ENCODE measurements at places on chromosomes 1 and 21.

- H3K27me3 ChIP-seq: no peaks in the 10 kb centered on the region
- no peak overlapping the region for H3K27ac ChIP-seq
- H3K4me1 ChIP-seq: no peaks in the 10 kb centered on the region
- H3K36me3 ChIP-seq: no peaks in the 10 kb centered on the region
- H3K4me3 ChIP-seq: no peak overlapping the region
- DNase-seq: no peak
Measured at GRCh38 chr1:96409689-96410088, 311.9 kb upstream of the PTBP2 start.

DNA sequence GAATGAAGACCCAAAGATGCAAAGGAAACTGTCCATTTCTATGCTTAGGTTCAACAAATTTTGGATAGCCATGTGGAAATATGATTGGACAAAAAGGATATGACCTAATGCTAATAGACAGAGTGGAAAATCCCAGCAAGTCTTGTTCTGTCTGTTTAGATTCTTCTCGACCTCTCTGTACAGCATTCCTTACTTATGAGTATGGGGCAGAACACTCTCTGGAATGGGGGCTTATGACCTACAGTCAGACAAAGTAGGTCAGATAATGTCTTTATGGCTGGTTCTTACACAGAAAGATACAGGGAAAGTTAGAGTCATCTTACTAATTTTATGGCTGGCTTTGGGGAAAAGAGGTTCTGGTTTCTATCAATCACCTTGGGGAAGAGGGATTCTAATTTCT, 2.8 kb downstream of the GCSAML start:
- no peaks in the 10 kb centered on the region for H3K4me1 ChIP-seq
- H3K27ac ChIP-seq: no peak overlapping the region
- no peaks in the 10 kb centered on the region for H3K36me3 ChIP-seq
- H3K4me3 ChIP-seq: no peak overlapping the region

GRCh38 chr21:21547368-21547953, 549.3 kb downstream of the NCAM2 start:
- no peak for DNase-seq
- no peaks in the 10 kb centered on the region for H3K36me3 ChIP-seq
- H3K27me3 ChIP-seq: no peaks in the 10 kb centered on the region
- H3K4me3 ChIP-seq: no peak overlapping the region
- no peak overlapping the region for H3K27ac ChIP-seq
- no peaks in the 10 kb centered on the region for H3K4me1 ChIP-seq

GRCh38 chr21:35721701-35722100, 338.6 kb downstream of the SETD4 start:
- H3K36me3 ChIP-seq: no peaks in the 10 kb centered on the region
- H3K4me1 ChIP-seq: peaks cover 2% of the 10 kb centered on the region
- H3K27ac ChIP-seq: no peak overlapping the region
- DNase-seq: no peak

- H3K36me3 ChIP-seq: peaks cover 9% of the 10 kb centered on the region
- H3K27ac ChIP-seq: no peak overlapping the region
- peak; percentile 59 for DNase-seq
- no peak overlapping the region for H3K4me3 ChIP-seq
- no peaks in the 10 kb centered on the region for H3K4me1 ChIP-seq
- H3K27me3 ChIP-seq: no peaks in the 10 kb centered on the region
Measured at GRCh38 chr1:17416389-17416788, 23.1 kb downstream of the RCC2 start.

- no peak for DNase-seq
- no peak overlapping the region for H3K4me3 ChIP-seq
- H3K36me3 ChIP-seq: no peaks in the 10 kb centered on the region
- H3K27me3 ChIP-seq: no peaks in the 10 kb centered on the region
- H3K27ac ChIP-seq: no peak overlapping the region
Measured at GRCh38 chr1:202923533-202923932, 3.5 kb downstream of the KLHL12 start.

DNA sequence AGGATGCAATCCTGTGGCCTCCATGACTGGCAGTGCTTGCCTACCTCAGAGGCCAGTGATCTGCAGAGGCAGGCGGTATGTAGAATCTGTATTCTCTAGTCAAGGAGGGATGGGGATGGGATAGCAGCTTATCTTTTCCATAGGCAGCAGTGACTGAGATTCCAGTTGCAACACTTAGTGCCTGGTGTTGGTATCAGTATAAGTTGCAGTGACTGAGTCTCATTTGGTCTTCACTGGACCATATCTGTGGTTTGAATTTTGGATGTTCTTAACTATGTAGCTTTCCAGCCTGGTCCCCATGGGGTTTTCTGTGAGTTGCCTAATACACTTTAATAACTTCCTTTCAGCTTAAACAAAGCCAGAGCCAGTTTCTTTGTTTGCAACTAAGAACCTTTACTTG, 16.5 kb downstream of the DYRK1A start:
- H3K4me1 ChIP-seq: peaks cover 13% of the 10 kb centered on the region
- no peak for DNase-seq
- no peak overlapping the region for H3K27ac ChIP-seq
- no peaks in the 10 kb centered on the region for H3K27me3 ChIP-seq

- DNase-seq: no peak
- H3K27ac ChIP-seq: peak overlapping the region; percentile 49
- H3K4me1 ChIP-seq: peaks cover 6% of the 10 kb centered on the region
- no peaks in the 10 kb centered on the region for H3K27me3 ChIP-seq
Measured at GRCh38 chr1:22500058-22500457, 48.4 kb downstream of the ZBTB40 start.

GRCh38 chr1:215660259-215660658, 93.2 kb downstream of the KCTD3 start:
- no peaks in the 10 kb centered on the region for H3K36me3 ChIP-seq
- no peak overlapping the region for H3K4me3 ChIP-seq
- H3K4me1 ChIP-seq: no peaks in the 10 kb centered on the region
- DNase-seq: no peak

DNA sequence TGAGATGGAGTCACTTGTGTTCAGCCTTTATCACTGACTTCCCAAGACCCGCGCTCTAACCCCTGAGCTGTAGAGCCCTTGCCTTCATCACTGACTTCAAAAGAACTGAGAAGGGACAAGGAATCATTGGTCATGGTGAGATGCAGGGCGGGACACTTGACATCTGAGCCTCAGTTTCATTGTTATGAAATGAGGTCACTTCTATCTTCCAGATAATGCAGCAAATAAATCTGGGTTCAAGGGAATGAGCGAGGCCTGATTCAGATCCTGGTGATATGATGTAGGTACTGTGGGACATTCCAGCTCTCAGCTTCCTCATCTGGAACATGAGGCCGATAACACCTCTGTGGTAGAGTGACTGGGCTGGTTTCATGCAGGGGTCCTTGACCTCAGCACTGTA, 13.8 kb downstream of the KAZN start:
- no peaks in the 10 kb centered on the region for H3K4me1 ChIP-seq
- no peaks in the 10 kb centered on the region for H3K27me3 ChIP-seq
- H3K4me3 ChIP-seq: no peak overlapping the region
- H3K27ac ChIP-seq: no peak overlapping the region
- DNase-seq: no peak

- no peaks in the 10 kb centered on the region for H3K36me3 ChIP-seq
- no peaks in the 10 kb centered on the region for H3K27me3 ChIP-seq
- H3K4me3 ChIP-seq: no peak overlapping the region
- no peak for DNase-seq
- no peaks in the 10 kb centered on the region for H3K4me1 ChIP-seq
Measured at GRCh38 chr1:168751195-168751650, 22.2 kb upstream of the DPT start.

DNA sequence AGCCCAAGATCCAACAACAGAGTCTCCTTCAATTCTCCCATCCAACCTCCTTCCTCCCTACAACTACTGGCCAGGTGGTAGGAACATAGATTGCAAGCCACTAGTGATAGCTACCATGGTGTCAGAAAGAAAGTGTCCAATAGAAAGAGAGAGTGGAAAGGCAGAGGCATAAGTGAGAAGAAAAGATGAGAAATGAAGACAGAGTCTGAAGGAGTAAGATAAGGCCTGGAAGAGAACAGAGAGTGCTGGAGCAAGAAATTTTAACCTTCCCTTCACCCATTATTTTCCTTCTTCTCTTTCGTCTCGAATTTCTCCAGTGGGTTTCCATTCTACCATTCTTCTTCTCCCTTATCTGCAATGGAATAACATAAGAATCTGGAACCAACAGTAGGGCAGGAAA, 57.9 kb downstream of the CDC42BPA start:
- no peak overlapping the region for H3K27ac ChIP-seq
- no peak overlapping the region for H3K4me3 ChIP-seq
- H3K4me1 ChIP-seq: no peaks in the 10 kb centered on the region
- no peak for DNase-seq

GRCh38 chr1:76871355-76871974, 4.2 kb downstream of the ST6GALNAC5 start:
- no peak overlapping the region for H3K4me3 ChIP-seq
- no peaks in the 10 kb centered on the region for H3K27me3 ChIP-seq
- no peak for DNase-seq
- no peak overlapping the region for H3K27ac ChIP-seq

- no peaks in the 10 kb centered on the region for H3K4me1 ChIP-seq
- H3K36me3 ChIP-seq: no peaks in the 10 kb centered on the region
- no peak overlapping the region for H3K27ac ChIP-seq
Measured at GRCh38 chr1:19981507-19982312, 2.3 kb upstream of the PLA2G2A start.

- no peaks in the 10 kb centered on the region for H3K4me1 ChIP-seq
- H3K27me3 ChIP-seq: no peaks in the 10 kb centered on the region
- no peak overlapping the region for H3K27ac ChIP-seq
- no peak overlapping the region for H3K4me3 ChIP-seq
Measured at GRCh38 chr1:107786203-107786845, 178.7 kb downstream of the VAV3 start.

- no peaks in the 10 kb centered on the region for H3K27me3 ChIP-seq
- DNase-seq: no peak
Measured at GRCh38 chr21:42222386-42222785, 3.4 kb downstream of the ABCG1 start.

DNA sequence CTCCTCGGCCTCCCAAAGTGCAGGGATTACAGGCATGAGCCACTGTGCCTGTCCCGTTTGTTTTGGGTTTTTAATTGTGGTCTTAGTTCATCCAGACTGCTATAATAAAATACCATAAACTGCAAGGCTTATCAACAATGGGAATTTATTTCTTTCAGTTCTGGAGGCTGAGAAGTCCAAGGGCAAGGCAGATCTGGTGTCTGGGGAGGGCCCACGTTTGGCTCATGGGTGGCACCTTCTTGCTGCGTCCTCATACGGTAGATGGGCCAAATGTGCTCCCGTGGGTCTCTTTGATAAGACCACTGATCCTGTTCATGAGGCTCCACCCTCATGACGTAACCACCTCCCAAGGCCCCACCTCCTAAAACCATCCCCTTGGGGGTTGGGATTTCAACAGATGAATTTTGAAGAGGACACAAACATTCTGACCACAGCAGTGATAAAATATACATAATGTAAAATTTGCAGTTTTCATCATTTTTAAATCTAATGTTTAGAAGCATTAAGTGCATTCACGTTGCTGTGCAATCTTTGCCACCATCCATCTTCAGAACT, 133.4 kb upstream of the ERRFI1 start:
- H3K4me3 ChIP-seq: no peak overlapping the region
- no peak overlapping the region for H3K27ac ChIP-seq
- DNase-seq: peak; percentile 20

DNA sequence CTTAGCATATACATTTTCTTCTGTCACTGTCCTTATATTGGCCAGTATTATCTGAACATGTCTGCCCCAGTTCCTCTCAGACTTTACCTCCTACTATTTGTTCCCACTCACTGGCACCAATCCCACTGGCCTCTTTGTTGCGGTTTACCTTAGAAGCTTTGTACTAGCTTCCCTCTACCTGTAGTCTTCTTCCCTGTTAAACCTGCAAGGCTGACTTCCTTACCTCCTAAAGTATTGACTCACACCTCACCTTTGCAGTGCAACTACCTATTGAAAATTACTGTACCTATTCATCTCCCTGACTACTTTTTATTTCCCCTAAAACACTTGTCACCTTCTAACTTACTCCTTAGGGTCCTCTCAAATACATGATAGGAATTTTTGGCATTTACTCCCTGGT, 111.1 kb downstream of the CLEC20A start:
- no peaks in the 10 kb centered on the region for H3K36me3 ChIP-seq
- no peak overlapping the region for H3K4me3 ChIP-seq
- H3K27me3 ChIP-seq: no peaks in the 10 kb centered on the region
- H3K27ac ChIP-seq: no peak overlapping the region
- no peak for DNase-seq

- no peak for DNase-seq
- no peak overlapping the region for H3K27ac ChIP-seq
- no peaks in the 10 kb centered on the region for H3K36me3 ChIP-seq
Measured at GRCh38 chr1:210769473-210769872, 364.5 kb downstream of the KCNH1 start.

DNA sequence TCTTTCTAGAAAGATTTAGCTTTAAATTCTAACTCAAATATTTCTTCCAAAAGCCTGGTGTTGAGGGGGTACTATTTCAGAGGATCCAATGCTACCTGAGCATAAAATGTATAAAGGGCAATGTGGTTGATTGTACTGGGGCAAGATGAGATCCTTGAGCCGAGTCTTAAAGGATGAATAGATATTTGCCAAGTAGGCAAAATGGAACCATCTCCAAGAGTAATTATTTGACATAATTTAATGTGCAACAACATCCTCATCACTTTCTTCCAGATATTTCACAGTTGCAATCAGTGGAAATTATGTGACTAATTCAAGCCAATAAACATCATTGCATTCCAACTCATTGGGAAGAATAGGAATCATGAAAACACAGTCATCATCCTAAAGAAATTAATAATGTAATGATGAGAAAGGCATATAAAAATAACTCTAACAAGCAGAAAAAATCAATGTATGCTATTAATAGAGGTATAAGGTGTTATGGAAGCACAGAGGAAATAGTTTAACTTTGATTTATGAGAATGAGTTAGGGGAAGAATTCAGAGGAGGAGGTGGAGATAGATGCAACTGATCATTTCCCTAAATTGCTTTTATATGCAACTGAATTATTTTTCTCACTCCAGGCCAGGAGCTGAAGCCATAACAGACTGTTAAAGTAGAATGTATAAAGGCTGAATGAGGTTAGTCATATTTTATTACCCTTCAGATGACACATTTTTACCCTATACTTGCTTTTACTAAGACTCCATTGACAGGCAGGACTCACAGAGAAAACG, 30.0 kb upstream of the RGS4 start:
- no peaks in the 10 kb centered on the region for H3K4me1 ChIP-seq
- no peak overlapping the region for H3K27ac ChIP-seq
- DNase-seq: no peak
- no peak overlapping the region for H3K4me3 ChIP-seq
- H3K27me3 ChIP-seq: no peaks in the 10 kb centered on the region
- peaks cover 2% of the 10 kb centered on the region for H3K36me3 ChIP-seq

GRCh38 chr1:206025283-206025820, 1.7 kb upstream of the CTSE start:
- H3K27me3 ChIP-seq: no peaks in the 10 kb centered on the region
- no peak overlapping the region for H3K27ac ChIP-seq
- H3K36me3 ChIP-seq: no peaks in the 10 kb centered on the region
- no peak overlapping the region for H3K4me3 ChIP-seq
- no peaks in the 10 kb centered on the region for H3K4me1 ChIP-seq
- DNase-seq: no peak

Measured in aorta (tissue), 5 donors.